ENCODE measurements at places on chromosomes 16 and 17.

DNA sequence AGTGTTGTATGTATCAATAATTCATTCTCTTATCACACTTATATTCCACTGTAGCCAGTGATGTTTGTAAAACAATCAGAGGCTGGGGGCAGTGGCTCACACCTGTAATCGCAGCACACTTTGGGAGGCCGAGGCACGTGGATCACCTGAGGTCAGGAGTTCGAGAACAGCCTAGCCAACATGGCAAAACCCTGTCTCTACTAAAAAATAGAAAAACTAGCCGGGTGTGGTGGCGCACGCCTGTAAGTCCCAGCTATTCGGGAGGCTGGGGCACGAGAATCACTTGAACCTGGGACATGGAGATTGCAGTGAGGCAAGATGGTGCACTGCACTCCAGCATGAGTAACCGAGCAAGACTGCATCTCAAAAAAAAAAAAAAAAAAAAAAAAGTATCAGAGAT lies 217.0 kb downstream of the CPPED1 start:
- DNase-seq, result no peak

GRCh38 chr16:2799859-2800226 lies 1.6 kb downstream of the PRSS41 start:
- DNase-seq, result peak; percentile 19

GRCh38 chr16:71408536-71408935 lies 33.3 kb downstream of the TLE7 start:
- no peak for DNase-seq

DNA sequence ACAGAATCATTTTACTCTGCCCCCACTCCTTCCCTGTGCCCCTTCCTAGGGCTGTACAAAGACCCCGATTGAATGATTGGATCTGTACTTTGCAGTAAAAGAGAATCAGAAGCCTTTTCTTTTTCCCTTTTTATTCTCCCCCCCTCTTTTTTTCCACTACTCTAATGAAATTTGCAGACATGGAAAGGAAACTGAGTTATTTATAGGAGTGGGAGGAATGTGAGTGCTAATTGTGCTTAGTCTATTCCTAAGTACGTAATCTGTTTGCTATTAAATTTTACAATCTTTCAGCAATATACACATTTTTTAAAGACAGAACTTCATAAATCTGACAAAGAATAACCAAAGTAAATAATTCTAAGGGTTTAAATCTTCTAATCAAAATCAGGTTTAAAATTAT lies 314.3 kb downstream of the MAP2K6 start:
- no peak for DNase-seq

DNA sequence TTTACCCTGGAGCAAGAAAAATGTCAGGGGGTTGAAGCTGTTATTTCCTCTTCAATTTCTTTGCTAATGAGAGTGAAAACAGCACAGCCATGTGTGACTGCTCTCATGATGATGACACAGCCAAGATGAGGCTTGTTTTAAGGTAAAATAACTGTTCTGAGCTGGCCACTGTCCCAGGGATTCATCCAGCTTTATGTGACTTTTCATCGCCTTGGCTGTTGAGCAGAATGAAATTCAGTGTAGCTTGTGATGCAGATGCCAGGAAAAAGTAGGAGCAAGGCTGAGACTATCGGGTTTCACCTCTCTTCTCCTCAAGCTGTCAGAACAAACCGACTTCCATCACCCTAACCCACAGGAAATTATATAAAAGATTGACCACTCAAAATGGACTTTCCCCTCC lies 361.8 kb upstream of the CDH5 start:
- DNase-seq, result peak; percentile 64

GRCh38 chr16:55359946-55360345 lies 35.9 kb downstream of the IRX6 start:
- DNase-seq, result no peak

DNA sequence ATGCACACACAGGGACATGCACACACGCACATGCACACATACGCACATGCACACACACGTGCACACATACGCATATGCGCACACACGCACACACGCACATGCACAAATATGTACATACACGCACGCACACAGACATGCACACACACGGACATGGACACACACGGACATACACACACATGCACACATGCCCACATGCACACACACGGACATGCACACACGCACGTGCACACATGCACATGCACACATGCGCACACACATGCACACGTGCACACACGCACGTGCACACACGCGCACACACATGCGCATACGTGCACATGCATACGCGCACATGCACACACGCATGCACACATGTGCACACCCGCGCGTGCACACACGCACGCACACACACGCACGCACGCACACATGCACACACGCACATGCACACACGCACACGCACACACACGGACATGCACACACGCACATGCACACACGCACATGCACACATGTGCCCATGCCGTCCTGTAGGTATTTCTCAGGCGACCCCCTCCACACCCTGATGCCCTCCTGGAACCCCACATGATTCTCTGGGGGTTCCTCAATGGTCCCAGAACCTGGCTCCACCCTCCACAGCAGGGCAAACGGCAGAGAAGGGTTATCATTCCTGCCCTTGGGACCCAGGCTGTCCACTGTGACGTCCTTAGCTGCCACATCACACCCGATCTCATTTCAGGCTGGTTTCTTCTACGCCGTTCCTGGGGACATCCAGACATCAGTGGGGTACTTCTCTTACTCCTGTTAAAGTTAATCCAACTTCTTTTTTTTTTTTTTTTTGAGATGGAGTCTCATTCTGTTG lies 9.6 kb upstream of the RBFOX3 start:
- DNase-seq, result no peak

- no peak for DNase-seq
Measured at GRCh38 chr17:49604314-49604869, 28.7 kb downstream of the NXPH3 start.

DNA sequence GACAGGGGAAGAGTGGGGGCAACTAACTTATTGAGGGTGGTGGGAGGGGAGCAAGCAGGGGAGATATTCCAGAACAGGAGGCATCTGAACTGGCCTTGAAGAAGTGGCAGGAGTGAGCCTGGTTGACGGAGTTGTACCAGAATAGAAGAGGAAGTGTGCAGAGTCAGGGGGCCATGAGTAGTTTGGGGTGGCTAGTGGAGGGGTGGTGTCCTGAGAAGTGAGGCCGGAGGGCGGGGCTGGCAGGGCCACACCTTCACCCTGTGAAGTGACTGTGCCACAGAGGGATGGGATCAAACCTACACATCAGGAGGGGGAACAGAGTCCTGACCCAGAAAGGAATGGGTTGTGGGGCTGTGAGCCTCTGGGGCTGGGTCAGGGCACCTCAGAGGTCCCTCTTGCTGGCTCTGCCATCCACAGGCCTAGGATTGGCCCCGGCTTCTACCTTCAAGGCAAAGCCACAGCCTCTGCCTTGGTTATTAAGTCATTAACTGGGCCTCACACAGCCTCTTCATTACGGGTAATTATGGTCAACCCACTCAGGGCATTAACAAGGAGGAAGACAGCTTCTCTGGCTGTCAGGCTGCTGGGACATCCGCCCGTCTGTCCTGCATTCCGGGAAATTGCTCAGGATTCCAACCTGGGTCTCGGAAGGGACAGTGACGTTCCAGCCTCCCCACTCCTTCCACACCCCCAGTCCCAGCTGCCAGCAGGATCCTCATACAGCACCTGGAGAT lies 12.7 kb downstream of the SPNS2 start:
- DNase-seq, result no peak

DNA sequence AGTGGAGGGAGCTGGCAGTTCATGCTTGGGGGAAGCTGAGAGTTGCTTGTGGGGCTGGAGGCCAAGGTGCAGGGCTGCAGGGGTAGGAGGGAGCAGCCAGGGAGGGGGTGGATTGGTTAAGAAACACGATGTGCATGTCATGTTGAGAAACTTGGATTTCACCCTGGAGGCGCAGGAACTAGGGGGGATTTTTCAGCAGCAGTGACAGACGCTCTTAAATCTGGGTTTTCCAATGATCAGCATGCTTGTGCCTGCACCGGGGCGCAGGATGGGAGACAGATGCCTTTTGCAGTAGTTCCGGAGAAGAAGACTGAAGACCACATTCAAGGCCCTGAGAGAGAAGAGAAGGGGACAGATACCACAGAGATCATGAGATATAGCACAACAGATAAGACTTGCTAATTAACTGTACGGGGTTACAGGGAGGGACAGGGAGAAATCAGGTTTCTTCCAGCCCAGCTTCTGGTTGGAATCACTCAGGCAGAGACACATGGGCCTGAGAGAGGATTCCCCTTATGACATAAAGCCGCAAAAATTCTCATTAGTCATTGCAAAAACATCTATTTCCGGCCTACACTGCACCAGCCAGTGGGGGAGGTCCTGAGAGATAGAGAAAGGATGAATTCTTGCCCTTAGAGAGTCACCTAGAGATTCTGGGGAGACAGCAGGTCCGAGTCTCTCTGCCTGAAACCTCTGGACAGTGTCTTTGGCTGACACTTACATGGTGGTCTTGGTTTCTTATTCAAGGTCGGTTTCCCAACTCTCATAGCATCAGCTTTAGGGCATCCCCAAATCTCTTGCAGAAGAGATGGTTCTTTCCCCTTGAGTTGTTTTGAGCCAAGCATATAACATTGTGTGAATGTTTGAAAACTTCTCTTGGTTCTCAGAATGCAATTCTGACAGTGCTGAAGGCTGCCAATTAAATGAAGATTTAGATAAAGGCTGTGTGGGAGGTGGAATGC lies 27.1 kb downstream of the CDH13 start:
- DNase-seq, result peak; percentile 96

GRCh38 chr17:58136669-58137279 lies 11.4 kb upstream of the OR4D1 start:
- peak; percentile 9 for DNase-seq

All from choroid plexus epithelial cell (primary cell).